ENCODE measurements at places on chromosomes 2 and 18.
A peak's percentile ranks its signal among the peaks of the same experiment; 100 is the strongest.

GRCh38 chr18:23204589-23205235 is 69.4 kb downstream of the CABLES1 start:
- no peak for DNase-seq

- no peak for DNase-seq
Measured at GRCh38 chr18:21820033-21820810, 79.6 kb downstream of the MIB1 start.

GRCh38 chr18:6414723-6415417 is at the start of gene L3MBTL4:
Gene L3MBTL4, minus strand, starts transcription at chr18:6414911. Its CDS starts 103,286 bp downstream, at chr18:6311625.
- peak; percentile 52 for DNase-seq

DNA sequence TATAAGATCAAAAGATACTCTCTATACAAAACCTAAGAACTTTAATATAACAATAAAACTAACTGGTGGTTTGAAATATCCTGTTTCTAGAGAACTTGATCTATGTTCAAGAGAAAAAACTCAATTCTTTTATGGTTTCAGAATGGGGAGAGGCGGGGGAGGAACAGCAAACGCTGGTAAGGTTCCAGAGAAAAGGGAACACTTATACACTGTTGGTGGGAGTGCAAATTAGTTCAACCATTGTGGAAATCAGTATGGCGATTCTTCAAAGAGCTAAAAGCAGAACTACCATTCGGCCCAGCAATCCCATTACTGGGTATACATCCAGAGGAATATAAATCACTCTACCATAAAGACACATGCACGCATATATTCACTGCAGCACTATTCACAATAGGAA is 17.2 kb downstream of the FAM98A start:
- no peak for DNase-seq

DNA sequence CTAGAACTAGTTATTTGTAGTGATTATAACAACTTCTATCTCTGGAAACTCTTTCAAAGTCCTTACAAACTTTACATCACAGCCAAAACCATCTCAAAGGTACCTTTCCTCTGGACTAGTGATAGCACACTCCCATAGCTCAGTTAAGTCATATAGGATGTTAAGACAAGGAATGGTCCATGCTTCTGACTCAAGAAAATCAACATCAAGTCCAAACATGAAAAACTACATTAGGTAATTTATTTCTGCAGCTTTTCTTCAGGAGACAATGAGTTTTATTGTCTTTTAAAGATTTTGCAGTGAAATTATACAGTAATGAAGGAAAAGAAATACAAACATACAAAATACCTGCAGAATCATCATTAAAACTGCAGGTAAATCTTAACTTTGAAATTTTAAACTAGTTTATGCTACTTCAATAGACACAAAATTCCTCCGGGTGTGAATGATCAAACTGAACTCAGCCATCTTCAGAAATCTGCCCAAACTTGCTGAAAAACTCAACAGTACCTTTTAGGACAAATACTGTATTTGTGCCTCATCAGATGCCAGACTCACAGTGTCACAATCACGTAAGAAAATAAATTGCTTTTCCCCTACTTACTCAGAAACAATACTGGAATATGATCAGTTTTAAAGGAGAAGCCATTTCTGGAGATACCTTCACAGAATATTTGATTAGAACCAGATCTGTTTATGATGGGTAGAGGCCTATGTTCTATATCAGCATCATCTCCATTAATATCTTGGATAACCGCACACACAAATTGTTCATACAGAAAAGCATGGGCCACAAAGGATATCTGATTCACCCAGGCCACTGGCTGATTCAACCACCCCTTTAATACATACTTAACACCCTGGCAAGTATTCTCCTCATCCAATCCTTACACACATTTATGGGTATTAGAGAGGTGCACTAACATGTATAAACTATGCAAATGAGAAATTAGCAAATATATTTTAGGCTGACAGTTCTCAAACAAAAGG is 2.6 kb downstream of the TMEM131 start:
- DNase-seq: no peak

DNA sequence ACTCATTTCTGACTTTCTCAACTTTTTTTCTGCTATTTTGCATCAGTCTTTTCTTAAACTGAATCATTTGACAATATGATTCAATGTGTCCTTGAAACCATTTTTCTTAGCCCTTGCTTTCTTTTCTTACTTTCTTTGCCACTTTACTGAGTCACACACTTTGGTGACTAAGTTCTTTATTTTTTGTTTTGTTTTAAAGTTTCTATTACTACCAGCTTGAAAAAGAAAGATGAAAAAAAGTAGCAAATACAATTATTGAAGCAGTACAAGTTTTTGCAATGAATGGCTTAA is 116.5 kb downstream of the DOCK10 start:
- no peak for DNase-seq
